ENCODE measurements at places on chromosomes 11 and 22.

- DNase-seq, result no peak
Measured at GRCh38 chr22:47379037-47379436, 616.6 kb downstream of the TBC1D22A start.

DNA sequence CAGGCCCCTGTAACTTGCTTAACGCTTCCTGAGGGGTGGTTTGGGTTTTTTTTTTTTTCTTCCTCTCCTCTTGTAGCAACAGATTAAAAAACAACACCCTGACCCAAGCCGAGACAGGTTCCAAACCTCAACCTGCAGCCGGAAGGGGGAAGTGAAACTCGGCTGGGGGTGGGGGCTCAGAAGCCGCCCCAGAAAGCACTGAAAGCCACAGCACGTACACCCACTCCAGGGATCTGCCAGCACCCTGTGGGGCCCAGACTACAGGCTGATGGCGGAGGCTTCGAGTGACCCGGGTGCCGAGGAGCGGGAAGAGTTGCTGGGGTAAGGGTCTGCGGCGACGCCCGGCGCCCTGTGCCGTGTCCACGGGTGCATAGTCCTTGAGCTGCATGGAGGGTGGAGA, at the start of gene LSP1:
TSS of gene LSP1 (plus strand) at position 208 of the 400 bp plus-strand sequence. CDS start at position 269, 61 bp downstream.
- DNase-seq, result peak; percentile 88

DNA sequence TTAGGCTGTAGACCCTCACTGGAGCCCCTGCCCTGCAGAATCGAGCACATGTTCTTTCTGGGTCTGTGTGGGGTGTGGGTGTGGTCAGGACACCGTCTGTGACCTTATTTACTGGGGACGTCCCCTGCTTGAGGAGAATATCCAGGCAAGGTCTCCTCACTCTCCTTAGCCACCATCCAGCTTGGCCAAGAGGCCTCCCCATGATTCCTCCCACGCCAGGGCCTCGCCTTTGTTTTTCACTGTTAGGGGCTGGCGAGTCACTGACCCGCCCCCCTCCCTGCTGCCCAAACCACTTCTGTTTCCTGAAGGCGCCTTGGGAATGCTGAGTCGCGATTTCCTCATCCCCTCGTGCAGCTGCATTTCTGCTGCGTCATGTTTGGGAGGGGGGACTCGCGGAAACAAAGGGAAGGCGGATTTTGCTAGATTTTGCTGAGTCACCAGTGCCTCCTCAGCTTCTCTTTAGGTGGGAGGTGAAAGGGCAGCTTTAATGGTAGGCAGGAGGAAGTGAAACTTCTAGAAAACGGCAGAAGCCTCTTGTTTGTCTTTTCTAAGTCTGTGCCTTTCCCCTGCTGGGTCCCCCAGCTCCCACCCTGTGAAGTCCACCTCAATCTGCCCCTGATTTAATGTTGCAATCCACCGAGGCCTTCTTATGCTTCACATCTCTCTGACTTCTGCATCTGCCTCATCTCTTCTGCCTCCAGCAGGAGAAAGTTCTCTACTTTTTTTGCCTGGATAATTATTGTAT, 4.0 kb upstream of the HMOX1 start:
- DNase-seq, result no peak

DNA sequence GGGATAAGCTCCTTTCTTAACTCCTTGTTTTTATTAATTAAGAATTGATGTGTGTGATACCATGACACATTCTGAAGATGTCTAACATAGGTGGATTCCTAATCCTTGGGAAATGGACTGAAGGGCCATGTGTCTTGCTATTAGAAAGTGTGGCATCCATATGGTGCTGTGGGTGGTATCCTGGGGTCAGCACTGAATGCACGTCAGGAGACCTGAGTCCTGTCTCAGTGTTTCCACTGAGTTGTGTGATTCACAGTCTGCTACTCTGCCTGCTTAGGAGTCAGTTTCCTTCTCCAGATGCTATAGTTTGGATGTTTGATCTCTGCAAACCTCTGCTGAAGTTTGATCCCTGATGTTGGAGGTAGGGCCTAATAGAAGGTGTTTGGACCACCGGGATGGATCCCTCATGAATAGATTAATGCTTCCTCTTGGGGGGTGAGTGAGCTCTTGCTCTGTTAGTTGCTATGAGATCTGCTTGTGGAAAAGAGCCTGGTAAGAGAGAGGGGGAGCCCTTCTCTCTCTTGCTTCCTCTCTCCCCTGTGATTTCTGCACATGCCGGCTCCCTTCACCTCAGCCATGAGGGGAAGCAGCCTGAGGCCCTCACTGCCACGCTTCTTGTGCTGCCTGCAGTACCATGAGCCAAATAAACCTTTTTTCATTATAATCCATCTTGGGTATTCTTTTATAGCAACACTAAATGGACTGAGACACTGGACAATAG, 666.5 kb downstream of the NTM start:
- no peak for DNase-seq

- DNase-seq, result no peak
Measured at GRCh38 chr22:41841085-41841712, 8.3 kb downstream of the SREBF2 start.

DNA sequence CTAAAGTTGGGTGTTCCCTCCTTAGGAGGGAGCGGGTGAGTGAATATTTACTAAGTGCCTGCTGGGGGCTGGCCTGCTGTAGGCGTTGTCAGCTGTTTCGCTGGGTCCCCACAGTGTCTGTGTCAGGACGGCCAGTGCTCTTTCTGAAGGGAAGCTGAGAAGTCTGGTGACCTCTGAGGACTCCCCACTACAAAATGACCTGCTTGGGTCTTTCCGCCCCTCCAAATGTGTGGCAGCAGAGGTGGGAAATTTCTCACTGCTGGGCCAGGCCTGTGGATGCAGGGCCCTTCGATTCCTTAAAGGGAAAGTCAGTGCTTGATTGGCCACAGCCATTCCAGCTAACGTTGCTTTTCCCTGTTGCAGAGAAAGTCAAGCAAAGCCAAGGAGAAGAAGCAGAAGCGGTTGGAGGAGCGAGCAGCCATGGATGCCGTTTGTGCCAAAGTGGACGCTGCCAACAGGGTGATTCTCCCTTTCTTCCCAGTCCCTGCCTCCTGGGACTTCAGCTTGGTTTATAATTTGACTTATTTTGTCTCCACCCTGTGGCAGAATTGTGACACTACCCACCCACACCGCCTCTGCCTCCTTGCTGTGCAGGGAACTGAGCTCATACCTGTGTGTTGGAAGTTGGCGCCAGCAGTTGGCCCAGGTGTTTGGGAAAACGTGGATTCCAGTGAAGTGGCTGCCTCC, 6.8 kb downstream of the NAA40 start:
- DNase-seq, result no peak

GRCh38 chr22:48434156-48434867, 1393.4 kb downstream of the BRD1 start:
- no peak for DNase-seq

DNA sequence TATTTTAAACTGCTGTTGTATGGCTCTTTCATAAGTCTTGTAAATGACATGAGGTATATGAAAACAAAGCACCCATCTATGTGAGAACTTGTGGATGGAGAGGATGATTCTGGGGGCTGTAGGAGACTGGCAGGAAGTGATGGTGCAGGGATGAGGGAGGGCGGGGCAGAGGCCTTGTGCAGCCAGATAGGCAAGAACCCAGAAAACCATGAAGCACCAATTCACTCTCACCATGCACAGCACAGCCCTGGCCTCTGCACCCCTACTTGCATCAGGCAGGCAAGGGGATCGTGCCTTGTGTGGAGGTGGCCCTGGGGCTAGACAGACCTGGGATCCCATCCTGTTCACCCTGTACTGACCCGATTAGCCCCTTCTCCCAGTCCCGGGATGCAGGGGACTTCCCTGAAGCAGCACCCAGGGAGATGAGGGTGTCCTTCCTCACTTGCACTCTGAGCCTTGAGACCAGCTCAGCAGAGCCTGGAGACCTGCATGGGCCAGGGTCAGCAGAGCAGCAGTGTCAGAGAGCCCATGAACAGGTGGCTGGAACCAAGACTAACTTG, 85.5 kb downstream of the MORC2 start:
- no peak for DNase-seq

- DNase-seq, result no peak
Measured at GRCh38 chr11:1746956-1747752, 3.2 kb downstream of the IFITM10 start.

DNA sequence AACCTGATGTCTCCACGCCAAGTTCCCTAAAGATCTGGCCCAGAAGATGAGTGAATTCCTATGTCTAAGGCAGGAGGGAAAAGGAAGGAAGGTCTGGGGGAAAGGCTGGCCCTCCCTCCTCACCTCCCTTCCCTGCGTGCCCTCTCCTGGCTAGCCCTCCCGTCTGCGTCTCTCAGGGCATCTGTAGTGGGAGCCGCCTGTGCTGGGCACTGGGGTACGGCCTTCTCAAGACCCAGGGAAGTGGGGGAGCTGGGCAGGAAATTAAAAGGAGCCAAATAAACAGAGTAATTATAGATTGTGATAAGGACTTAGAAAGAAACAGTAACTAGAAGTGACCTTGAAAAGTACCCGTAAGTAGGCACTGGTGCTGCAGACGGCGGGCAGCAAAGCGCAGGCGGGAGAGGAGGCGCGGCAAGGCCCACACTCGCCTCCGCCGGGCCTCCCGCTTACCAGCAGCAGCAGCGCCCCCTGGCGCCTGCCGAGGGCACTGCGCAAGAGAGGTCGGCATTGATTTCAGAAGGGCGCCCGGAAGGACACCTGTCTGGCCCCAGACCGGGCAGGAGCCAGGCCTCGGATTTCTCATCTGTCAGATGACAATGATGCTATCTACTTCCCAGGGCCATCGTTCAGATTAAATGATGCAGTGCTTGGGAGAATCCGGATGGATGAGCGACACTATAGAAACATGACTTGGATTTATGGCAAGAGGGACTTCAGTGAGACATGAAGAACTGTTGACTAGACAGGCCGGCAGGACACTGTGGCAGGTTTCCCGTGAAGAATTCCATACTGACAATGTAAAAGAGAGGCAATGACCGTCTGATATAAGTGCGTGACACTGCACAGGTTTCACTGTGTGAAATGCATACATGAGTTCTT, 7.3 kb downstream of the KCNJ1 start:
- DNase-seq, result peak; percentile 95

All from activated CD8-positive, alpha-beta memory T cell treated with anti-CD3 and anti-CD28 coated beads, Interleukin-2, amount 50 U/mL, for 48 hours (primary cell).